ENCODE measurements at places on chromosomes 7 and 10.

DNA sequence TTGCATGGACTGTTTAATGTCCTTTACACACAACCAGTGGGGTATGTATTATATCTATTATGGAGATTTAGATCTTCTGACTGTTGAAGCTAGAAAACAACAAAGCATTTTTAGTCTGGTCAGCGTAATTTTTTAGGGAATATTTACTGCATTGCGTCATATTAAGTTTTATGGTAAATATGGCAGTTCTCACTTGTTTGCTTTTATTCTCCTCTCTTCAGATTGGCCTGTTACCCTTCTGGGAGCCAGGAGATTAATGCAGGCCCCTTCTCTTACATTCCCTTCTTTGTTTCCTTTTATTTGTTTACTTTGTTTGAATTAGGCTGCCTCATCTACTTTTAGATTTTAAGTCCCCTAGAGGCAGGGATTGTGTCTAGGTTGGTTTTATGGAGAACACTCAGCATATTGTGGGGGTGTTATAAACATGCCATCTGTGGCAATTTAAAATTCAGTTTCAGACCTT is 13.8 kb downstream of the UBE2D1 start:
- no peak for DNase-seq

DNA sequence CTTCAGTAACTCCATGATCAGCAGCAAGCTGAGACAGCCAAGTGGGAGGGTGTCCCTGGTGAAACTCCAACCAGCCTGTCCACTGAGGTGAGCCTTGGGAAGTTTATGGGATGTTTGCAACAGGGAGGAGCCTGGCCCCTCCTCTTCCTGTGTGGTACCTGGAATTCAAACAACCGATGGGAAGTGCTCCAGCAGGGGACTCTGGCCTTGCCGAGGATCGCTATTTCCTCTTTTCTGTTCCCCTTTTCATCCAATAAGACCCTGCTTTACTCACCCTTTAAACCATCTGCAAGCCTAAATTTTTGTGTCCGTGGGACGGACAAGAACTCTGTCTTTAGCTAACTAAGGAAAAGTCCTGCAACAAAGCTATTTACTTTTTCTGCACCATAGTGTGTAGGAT is 491.1 kb upstream of the ZMIZ1 start:
- DNase-seq: no peak

DNA sequence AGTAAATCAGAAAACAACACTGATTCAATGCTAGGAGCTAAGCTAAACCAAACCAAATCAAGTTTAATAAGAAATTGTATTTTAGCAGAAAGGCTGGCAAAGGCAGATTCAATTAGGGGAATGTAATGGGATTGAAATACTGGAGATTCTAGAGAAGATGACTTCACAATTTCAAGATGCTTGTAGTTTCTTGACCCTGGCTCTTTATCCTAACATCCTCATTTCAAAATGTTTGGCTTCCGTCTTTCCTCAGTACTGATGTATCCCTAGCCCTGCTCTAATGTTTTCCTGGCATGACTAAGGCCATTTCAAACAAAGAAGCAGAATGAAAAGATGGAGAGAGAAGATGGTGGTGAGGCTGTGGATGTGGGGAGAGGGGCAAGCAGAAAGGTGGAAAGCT is 2.7 kb upstream of the JCAD start:
- no peak for DNase-seq

- no peak for DNase-seq
These were observed 108.8 kb downstream of the ACTR3B start for GRCh38 chr7:152868122-152869040.

DNA sequence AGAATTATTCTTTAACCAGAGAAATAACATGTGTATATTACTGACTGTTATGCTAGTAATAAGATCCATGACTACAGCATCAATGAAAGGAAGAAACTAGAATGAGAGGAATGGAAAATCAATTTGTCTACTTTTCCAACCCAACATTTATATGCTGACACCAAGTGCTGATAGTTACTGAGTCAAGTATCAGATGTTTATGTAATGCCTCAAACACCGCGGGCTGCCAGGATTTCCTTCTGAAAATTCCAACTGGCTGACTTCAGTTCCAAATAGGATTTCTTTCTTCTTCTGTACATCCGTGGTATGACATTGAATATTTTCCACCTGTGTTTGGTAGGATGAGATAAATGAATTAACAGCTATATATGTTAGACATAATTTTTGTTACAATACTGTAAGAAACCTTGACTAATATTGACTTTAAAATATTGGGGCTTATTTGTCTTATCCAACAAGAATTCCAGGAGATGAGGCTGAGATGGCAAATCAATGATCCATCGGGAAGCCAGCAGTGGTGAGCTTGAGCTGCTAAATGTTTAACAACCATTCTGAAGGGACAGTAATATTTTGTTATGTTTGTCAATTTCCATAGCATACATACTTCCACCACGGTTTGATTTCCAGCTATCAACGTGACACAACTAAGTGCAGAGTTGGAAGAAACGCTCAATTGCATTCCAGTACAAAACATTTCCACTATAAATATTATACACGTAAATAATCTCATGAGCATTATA is 435.2 kb upstream of the AUTS2 start:
- DNase-seq: no peak

DNA sequence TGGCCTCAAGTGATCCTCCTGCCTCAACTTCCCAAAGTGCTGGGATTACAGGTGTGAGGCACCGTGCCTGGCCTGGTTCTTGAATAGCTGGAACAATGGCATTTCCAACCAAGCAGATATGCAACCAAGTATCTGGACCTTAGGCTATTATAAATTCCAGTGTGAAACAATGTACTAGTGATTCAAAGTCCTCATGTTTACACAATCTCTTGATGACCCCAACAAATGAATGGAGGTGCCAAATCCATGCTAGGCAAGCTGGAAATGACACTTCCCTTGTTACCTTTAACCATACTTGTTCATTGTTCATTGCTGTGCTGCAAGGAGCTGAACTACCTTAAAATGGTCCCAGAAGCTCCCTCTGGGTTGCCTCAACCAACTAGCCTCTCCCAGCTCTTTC is 282.2 kb upstream of the KLF14 start:
- DNase-seq: no peak

GRCh38 chr10:80945264-80945880 is 407.7 kb downstream of the SH2D4B start:
- no peak for DNase-seq

DNA sequence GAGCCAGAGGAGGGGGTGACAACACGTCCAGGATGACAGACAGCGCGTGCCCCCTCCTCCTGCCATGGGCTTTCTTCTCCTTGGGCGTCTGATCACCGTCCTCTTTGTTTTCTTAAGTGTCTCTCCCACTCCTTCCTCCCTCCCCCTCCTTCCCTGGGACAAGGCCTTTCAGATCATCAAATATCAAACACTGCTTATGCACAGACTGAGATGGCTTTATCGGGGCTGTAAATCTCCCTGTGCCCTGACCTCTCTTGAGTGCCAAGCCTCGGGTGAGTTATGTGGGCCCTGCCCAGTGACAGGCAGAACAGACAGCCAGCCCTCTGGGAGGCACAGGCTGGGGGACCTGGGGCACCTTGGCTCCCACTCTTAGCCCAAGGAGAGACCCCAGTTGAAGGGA is 116.4 kb downstream of the C10orf105 start:
- DNase-seq: no peak

DNA sequence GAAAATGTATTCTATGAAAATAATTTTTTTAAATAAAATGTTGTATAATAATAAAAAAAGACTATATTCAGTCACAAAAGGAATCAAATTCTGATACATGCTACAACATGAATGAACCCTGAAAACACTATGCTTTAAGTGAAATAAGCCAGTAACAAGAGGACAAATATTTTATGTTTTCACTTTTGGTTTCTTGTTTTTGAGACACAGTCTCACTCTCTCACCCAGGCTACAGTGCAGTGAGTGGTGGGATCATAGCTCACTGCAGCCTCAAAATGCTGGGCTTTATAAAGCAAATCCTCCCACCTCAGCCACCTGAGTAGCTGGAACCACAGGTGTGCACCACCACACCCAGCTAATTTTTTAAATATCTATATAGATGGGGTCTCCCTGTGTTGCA is 64.2 kb downstream of the CNOT4 start:
- no peak for DNase-seq

DNA sequence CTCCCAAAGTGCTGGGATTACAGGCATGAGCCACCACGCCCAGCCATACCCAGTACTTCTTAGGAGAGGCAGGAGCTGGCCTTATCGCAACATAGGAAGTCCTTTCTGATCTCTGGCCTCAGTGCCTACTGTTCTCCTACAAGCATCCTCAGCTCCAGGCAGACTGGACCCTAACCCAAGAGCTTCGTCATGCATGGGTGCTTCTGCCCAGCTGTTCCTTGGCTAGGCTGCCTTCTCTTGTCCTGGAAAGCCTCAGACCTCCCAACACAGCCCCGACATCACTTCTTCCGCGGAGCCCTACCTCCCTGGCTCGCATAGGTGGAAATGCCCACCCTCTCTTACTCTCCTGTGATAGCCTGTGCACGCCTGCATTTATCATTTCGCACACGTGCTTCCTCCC is 15.8 kb downstream of the BCL7B start:
- DNase-seq: no peak

- no peak for DNase-seq
These were observed 279.9 kb upstream of the SORCS1 start for GRCh38 chr10:107444443-107444842.

DNA sequence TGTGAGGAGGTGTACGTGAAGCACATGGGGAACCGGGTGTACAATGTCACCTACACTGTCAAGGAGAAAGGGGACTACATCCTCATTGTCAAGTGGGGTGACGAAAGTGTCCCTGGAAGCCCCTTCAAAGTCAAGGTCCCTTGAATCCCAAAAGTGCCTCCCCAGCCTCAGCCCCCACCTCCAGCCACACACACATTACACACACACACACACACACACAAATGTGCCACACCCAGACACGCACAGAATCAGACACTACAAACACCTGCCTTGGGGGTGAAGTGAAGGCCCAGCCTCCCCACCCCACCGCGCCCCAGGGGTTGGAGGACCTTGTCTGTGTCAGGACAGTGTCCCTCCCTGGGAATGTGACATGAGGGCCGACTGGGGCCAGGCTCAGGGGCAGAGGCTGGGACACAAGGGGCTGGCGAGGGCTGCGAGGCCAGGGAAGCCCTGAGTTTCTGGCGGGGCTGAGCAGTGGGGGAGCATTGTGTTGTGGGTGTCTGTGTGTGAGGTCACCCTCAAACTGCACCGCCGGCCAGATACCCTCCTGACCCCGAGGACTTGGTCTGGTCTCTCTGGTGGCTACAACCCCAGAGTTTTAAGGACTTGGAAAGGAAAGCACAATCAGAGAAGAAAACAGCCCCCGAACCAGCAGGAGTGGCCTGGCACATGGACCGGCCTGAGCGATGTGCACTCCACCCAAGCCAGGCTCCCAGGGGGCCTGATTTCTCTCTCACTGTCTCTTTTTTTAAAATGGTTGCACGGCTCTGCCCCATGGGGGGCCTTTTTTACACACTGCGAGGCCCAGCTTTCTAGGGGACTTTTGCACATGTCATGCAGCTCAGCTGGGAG is 4.0 kb upstream of the ATP6V1F start:
- DNase-seq: no peak

GRCh38 chr10:29736366-29737073 is 101.7 kb upstream of the SVIL start:
- DNase-seq: no peak

DNA sequence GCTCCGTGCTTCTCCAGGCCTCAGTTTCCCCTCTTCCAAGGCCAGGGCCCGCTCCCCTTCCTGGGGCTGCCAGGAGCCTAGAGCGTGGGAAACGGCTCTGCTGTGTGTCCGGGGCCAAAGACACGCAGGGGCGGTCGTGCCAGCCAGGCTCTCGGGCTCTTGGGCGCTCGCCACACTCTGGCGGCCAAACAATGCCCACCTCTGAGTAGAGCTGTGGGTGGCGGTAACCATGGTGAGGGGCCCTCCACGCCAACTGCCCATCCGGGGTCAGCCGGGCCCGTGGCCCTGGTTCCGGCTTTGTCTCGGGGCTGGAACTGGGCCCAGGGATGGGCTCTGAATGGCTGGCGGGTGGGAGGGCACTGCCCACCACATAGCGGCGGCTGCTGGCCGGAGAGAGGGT is 16.0 kb downstream of the GRIFIN start:
- DNase-seq: peak; percentile 88

GRCh38 chr10:8499752-8500390 is 445.4 kb downstream of the GATA3 start:
- no peak for DNase-seq

GRCh38 chr7:1149351-1149794 is 10.6 kb downstream of the ZFAND2A start:
- no peak for DNase-seq

DNA sequence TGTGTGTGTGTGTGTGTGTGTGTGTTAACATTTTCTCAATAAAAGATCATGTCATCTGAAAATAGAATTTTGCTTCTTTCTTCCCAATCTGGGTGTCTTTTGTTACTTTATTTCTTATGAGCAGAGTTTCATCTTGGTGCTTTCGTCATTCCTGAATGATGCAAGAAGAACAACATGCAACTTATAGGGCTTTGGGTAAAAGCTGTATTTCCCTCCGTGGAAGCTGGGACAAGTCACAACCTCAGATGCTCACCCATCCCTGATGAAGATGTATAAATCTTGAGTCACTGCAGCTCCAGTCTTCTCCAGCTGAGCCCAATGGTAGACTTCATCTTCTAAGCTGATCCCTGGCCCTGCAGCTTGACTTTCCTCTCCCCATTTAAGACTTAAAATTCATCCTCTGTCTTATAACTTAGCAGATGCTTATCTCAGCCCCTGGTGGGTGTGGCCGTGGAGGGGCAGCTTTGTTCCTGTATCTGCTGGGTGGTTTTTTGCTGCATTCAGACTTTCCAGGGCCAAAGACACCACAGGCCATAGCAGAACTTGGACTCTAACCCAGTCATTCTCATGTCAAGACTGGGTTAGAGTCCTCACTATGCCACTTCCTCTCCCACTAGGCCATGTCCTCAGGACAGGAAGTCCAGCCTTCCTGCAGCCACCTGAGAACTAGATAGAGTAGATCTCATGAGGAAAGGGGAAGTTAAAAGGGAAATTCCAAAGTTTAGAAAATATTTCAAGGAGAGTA is 356.4 kb downstream of the TNS3 start:
- no peak for DNase-seq

- no peak for DNase-seq
These were observed 3.6 kb downstream of the CCNY start for GRCh38 chr10:35339942-35340341.

- no peak for DNase-seq
These were observed 47.7 kb downstream of the LRGUK start for GRCh38 chr7:134174795-134175261.

GRCh38 chr7:139471740-139472353 is 11.6 kb downstream of the KLRG2 start:
- DNase-seq: no peak
